ENCODE measurements at places on chromosomes 5 and 9.

GRCh38 chr5:77180167-77181081, 30.1 kb upstream of the PDE8B start:
- no peak for DNase-seq

DNA sequence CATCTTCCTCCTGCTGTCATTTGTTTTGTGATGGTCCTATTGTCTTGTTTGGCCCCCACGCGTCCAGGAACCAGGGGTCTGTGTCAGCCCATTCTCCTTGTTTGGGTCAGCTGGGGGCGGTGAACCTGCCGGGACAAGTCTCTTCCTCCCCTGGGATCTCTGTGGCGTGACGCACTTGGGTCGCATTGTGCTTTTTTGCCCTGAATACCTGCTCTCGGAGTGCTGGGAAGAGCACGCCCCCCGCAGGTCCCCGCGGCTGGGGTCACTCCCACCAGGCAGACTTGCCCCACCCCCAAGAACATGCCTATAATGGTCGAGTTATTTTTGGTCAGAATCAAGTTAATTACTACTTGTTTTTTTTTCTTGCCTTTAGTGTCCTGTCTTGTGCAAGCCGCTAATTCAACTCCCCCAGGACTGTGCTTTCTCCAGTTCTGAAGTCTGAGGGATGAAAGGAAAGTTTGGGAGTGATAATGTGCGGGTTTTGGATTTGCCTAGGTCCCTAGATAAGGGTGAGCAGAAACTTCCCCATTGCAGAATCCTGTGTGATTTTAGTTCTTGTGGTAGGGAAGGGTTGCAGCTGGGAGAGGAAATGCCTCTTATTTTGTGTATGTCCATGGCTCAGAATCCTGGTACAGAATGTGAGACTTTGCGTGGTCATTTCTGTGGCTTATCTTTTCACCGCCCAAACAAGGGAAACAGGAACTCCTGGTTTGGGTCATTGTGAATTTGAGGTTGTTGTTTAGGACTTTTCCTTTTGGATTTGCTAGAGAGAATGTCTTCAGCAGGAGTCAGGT, 789 bp downstream of the ACER2 start:
- no peak for DNase-seq

GRCh38 chr5:139896718-139897117, 101.1 kb downstream of the PSD2 start:
- no peak for DNase-seq

DNA sequence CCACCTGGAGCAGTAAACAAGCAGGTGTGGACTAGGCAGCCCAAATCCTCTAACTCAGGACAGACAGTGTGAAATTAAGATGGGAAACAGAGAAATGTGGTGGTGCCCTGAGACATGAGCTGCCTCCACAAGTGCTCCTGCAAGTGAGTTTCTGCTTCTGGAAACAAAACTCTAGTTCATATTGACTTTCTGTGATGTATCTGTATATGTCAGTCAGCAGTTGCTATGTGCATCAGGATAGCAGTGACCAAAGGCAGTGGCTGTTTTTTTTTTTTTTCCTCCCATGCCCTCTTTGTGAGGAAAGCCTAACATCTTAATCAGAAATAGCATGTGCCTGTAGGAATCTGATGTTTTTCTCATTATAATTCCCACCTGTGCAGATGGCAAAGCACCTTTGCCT, 318.4 kb upstream of the SEMA6A start:
- no peak for DNase-seq

DNA sequence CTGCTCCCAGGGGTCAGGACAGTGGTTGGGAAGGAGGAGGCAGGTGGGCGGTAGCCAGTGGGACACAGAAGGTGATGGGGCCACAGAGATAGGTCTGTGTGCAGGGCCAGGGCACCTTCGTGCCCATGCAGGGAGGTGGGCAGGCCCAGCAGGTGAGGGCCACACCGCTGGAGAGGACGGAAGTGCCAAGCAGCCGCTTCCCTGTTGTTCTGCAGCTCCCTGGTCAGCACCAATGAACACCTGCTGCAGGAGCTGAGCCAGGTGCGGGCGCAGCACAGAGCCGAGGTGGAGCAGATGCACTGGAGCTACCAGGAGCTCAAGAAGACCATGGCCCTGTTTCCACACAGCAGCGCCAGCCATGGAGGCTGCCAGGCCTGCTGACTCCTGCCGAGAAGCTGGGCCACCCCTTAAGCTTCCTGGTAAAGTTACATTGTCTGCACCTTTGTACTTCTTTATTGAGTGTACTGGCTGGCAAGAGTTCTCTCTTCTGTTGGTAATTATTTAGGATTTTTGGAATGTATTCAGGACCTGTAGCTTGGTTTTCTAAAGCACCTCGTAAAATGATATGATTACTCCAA, 40.3 kb downstream of the TPPP start:
- no peak for DNase-seq

DNA sequence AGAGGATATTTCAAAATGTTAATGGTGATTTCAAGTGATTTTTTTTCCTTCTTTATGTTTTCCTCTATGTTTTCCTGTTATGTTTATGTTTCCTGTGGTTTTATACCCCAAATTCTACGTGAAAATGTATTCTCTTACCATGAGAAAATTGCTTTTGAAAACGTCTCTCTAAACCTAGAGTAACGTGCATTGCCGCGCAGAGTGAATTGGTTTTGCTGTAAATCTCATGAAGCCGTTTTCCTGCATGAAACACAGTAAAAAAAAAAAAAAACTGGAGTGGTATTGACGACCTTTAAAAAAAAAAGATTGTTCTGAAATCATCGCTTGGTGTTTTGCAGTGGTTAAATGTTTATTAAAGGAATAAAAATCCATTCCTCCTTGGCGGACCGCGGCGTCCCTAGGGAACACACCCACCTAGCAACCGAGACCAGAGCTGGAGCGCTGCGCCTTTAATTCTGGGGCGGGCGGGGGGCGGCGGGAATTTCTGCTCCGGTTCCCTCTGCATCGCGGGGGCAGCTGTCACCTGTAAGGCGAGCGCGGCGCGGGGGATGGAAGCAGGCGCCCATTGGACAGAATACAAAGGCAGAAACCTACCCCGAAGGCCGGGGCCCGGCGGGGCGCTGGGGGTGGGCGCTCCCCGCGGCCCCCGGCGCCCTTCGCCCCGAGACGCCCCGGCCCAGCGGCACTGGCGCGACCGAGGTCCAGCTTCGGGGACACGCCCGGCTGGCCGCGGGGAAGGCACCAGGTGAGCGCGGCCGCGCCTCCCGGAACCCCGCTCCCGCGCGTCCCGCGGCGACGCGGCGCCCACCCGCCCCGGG, at the start of gene SOWAHA:
TSS of gene SOWAHA (plus strand) at position 522 of the 818 bp plus-strand sequence. CDS start 320 bp downstream, outside the sequence.
- no peak for DNase-seq

- no peak for DNase-seq
Observed at GRCh38 chr5:7801891-7802614, 48.9 kb downstream of the CFAP90 start.

- no peak for DNase-seq
Observed at GRCh38 chr9:86800681-86801080, 146.6 kb downstream of the GAS1 start.

GRCh38 chr5:105197531-105197930, 1634.9 kb upstream of the NUDT12 start:
- DNase-seq: no peak

DNA sequence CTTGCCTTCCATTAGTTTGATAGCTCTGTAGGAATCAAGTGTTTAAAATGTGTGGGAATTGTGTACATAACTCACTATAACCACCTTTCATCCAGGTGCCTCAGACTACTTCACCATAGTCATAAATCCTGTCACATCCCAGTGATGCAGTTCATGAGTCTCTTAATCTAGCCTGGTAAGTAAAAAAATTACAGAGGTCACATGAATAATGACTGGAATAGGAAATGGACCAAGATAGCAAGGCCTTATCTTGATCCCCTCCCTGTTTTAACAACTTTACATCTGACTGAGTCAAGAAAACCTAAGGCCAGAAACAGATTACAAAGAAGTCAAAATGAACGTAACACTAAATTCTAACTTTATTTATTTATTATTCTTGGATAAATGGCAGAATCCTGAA, 1.5 kb upstream of the RNF145 start:
- no peak for DNase-seq

DNA sequence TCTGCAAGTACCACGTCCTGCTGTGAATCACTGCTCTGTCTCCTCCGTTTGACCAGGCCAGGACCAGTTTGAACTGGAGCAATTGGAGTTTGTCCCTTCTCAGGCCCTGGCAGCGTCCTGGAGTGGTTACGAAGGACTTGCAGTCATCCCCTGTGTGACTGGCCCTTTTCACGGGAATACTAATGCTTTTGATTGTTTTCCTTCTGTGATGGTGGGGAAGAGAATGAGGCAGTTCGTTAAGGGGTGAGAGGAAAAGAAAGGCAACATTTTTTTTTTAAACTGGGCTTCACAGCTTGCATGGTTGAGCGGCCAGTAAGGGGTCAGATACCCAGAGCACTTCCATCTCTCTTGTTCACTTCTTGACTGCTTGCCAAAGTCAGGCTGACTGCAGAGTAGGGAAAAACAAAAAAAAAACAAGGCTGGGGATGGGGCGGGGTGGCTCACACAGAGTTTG, 153.5 kb upstream of the STK32A start:
- DNase-seq: no peak

- DNase-seq: no peak
Observed at GRCh38 chr5:72476721-72477120, 30.5 kb downstream of the ZNF366 start.
